A549 treated with GW870086 at 1 μM for 4 hours (cell line): ENCODE measurements at places on chromosomes 1 and 21. TPM values are rescaled to one million over a fixed set of nuclear protein-coding genes. Genes with fewer than 3 reads are reported as not detected.

NIBAN1 gene
- total RNA-seq = 0.80 to 1.2 TPM (median 0.88 TPM) in 5 replicates

KLHDC7A gene
- total RNA-seq = 1.1 to 1.9 TPM (median 1.3 TPM) in 5 replicates

FMO1 gene
- not detected in 5 replicates for total RNA-seq

GNAT2 gene
- 0.14 to 0.26 TPM in 2 of 5 replicates, not detected in the others for total RNA-seq

ATP5PF gene
- total RNA-seq = 215 to 241 TPM (median 228 TPM) in 5 replicates

UMODL1 gene
- total RNA-seq = not detected in 5 replicates
